NCI-H2081 treated with DMSO at 0.1 percent for 48 hours (cell line): ENCODE measurements at places on chromosomes 12 and 14.

DNA sequence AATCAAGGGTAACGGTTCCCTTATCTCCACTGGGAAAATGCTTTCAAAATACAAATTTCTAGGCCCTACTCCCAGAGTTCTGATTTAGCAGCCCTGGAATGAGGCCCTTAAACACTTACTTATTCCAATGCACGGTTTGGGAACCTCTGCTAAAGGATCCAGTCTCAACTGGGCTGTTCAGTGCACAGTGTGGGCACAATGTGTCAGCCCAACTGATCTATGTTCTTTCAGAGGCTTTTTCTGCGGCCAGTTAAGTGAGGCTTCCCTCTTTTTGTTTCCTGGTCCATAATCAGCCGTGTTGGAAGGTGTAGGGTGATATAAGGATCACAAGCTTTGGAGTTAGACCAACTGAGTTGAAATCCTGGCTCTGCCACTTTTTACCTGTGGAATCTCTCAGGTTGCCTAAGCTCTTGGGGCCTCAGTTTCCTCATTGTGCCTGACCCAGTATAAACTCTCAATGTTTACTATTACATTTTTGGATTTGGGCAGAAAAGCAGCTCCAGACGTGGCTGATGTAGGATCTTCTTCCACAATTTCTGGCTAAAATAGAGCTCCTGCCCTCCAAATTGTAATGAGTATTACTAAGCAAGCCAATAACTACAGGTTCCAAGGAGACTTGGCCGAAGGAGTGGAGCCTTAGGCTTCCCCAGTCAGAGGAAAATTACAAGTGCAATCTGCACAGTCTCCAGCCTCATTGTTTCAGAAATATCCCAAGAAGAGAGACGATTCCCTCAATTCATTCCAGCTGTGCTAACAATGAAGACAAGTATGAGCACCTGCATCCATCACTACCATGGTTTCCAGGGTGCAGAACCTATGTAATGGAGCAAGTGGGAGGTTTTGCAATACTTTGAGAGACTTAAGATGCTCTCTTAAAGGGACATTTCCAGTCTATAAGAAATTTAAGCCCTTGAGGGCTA, 2.3 kb upstream of the ANGEL1 start:
- no peak for DNase-seq

GRCh38 chr14:95144849-95145248, 12.5 kb downstream of the DICER1 start:
- DNase-seq, result no peak

- DNase-seq, result no peak
Observed at GRCh38 chr14:104460791-104461651, 118.5 kb upstream of the C14orf180 start.

GRCh38 chr12:82366197-82366596, 7.9 kb downstream of the METTL25 start:
- no peak for DNase-seq

GRCh38 chr12:52802442-52802841, 6.5 kb upstream of the KRT3 start:
- no peak for DNase-seq

DNA sequence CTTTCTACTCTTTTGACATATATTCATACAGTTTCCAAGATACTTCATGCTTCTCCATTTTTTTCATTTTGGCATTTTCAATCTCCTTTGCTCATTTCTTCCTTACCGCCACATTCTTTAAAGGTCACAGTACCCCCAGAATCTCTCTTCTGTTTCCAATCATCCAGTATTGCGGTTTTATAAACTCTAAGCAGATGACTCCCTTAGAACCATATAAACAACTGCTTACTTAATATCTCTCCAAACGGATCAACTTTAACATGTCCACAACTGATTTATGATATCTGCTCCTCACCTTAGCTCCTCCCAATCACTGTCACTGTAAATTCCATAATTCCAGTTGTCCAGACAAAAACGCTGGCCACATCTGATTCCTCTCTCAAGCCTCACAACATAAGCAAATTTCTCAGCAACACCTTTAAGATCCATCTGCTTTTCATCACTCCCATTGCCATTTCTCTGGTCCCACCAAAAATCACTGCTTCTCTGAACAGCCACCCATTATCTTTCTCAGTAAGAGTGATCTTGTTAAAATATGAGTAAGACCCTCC, 49.6 kb downstream of the HNRNPC start:
- no peak for DNase-seq

GRCh38 chr12:3218228-3219171, 141.3 kb downstream of the TSPAN9 start:
- DNase-seq, result peak; percentile 34

- no peak for DNase-seq
Observed at GRCh38 chr12:11651785-11652184, 2.3 kb downstream of the ETV6 start.

DNA sequence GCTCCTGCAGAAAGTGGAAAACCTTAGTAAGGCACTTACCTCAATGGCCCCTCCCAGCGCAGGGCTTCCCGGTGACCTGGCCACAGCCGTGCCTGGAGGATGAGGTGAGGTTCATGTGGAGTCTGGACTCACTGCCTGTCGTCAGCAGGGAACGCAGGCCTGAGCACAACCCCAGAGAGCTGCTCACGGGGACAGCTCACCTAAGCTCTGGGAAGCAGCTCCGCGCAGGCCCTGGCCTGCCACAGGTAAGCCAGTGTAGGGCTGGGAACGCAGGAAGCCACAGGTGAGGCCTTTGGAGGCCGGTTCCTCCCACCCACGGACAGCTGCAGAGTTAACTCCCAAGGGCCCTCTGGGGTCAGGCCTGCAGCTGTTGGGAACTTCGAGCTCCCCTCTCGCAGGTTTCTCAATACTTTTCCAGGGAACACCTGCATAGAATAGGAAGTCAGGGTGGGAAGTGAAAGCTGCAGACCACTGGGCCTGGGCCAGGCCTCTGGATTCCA, 32.7 kb downstream of the ANAPC7 start:
- DNase-seq, result no peak

DNA sequence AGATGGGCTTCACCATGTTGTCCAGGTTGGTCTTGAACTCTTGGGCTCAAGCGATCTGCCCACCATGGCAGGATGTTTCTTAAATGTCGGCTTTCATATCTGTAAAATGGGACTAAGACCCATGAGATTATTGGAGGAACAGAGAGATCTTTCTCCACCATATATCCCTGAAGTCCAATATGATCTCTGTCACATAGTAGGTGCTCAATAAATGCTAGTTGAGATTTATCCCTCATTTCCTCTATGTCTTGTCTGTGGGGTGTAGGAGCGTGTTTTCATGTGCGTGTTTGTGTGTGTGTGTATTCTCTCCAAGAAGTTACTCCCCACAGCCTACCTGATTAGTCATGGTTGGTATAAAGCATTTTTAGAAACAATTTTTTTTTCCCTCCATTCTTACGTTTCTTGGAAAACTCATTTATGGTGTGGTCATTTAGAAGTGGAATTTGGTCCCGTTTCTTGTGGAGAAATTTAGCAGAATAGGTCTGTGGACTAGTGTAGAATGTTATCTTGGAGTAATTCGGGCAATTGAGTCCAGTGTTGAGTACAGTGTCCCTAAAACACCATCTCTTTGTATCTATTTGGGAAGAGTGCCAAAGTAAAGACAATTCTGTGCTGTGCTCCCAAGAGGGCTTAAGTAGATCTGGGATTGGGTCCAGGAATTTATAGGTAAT, 4.3 kb downstream of the STRAP start:
- peak; percentile 39 for DNase-seq

GRCh38 chr12:5905757-5906156, 39.3 kb downstream of the ANO2 start:
- DNase-seq, result no peak

DNA sequence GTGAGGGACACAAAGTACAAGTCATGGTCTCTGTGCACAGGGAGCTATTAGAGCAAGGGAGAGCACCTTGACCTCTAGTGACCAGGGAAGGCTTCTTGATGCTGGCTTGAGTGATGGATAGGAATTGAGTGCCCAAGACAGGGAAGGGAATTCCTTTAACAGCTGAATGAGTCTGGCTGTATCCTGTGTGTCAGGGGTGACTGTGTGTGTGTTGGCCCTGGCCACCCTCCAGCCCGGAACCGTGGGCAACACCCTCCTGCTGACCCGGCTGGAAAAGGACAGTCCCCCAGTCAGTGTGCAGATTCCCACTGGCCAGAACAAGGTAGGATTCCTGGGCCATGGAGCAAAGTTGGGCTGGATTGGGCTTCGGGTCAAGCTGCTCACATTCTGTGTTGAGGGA, 5.5 kb upstream of the PFDN5 start:
- DNase-seq, result no peak
